NCI-H1048 (cell line): ENCODE measurements at places on chromosomes 16 and 17.

DNA sequence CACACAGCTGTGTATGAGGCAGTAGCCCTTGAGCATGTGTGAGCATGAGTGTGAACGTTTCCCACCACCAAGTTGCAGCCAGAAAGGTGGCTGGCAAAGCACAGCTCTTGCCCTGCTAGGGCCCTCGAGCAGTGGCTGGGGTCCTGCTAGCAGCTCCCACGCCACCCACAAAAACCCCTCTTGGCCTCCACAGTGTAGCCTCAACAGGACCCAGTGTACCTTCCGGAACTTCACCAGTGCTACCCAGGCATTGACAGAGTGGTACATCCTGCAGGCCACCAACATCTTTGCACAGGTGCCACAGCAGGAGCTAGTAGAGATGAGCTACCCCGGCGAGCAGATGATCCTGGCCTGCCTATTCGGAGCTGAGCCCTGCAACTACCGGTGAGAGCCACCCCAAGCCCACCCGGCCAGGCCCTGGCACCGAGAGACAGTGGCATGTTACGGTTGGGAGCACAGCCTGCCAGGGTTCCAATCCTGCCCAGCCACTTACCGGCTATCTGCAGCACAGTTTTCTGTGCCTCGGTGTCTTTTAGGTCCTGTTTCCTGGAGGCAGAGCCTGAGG is 53.1 kb downstream of the SCNN1B start:
- DNase-seq, result no peak

- DNase-seq, result no peak
Measured at GRCh38 chr17:75509528-75510258, 5.6 kb downstream of the CASKIN2 start.

DNA sequence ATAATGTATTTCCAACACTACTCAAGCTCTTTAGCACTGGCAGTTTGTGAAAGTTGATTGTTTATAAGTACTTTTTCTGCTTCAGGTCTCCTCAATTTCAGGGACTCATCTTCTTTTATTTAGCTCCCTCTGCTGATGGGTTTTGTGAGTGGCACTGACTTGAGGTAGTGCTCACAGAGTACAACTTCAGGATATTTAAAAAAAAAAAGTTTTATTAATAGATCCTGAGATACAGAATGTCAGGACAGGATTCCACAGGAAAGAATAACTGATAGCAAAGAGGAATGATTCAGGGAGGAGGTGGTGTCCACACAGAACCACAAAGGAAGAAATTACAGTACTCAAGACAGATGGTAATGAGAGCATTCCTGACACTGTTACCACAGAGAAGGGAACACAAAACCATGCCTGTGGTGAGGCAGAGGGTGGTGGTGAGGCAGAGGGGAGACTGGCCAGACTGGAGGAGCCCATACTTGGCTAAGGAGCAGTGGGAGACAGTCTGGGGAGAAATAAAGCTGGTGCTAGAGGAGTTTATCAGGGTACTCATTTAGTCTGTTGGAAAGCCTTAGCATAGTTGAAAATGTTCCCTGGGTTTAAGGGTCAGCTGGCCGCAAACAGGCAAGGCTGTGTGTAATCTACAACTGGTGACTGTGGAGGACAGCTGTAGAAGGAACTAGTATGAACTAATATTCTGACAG is 63.7 kb downstream of the SPAG9 start:
- DNase-seq, result peak; percentile 40

DNA sequence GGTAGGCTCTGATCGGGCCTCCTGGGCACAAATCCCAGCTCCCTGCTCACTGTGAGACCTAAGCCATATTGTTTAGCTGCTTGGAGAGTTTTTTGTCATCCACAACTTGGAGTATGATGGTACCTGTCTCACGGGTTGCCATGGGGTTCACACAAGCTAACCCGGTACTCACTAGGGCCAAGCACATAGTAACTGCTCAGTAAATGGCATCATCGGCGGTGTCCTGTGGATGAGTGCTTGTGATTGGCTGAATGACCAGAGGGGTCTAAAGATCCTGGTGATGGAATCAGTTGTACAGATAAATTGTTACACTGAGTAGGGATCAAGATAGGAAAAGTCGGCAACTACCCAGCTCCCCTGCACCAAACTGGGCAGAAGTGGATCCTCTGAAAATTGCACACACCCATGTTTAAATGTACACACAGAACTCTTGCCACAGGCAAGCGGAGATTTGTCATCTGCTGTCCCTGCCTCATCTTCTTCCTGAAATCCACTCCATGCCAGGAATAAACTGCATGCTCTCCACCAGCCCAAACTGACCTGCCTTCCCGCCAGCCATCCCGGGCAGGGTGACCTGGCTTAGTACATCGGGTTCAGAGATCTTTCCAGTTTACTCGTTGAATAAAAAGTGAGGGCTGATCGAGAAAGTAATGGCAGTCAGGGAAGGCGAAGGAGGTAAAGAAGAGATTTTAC is 6.5 kb downstream of the MAPT start:
- DNase-seq, result no peak

- DNase-seq, result no peak
Measured at GRCh38 chr17:61701334-61701733, 110.3 kb upstream of the NACA2 start.
